A549 (cell line): ENCODE measurements at places on chromosomes 5 and 9.

GRCh38 chr5:132677682-132678400 lies 4.1 kb downstream of the IL4 start:
- DNase-seq: no peak

DNA sequence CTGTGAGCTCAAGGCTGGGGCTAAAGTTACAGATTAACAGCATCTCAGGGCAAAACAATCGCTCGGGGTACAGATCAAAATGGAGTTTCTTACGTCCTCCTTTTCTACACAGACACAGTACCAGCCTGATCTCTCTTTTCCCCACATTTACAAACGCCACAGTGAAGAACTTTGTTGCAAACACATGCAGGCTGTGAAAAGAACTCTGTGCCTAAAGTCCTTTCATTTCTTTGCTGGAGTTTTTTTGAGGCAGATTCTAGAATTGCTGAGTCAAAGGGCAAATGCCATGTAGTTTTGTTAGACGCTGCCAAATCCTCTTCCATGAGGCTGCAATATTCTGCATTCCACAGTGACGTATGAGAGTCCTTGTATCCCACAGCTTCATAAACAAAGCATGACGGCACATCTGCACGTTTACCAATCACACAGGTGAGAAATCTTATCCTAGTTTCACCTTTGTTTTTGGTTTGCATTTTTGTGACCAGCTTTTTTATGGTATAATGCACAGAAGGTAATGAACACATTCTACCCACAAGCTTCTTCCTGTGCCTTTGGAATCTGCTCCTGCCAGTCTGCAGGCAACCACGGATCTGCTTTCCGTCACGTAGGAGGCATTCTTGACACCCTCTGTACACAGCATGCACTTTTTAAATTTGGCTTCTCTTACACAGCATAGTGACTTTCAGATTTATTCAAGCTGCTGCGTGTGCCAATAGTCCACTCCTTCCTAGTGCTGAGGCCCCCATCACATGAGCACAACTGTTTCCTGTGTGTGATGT lies 44.6 kb upstream of the LPCAT1 start:
- peak; percentile 86 for DNase-seq

DNA sequence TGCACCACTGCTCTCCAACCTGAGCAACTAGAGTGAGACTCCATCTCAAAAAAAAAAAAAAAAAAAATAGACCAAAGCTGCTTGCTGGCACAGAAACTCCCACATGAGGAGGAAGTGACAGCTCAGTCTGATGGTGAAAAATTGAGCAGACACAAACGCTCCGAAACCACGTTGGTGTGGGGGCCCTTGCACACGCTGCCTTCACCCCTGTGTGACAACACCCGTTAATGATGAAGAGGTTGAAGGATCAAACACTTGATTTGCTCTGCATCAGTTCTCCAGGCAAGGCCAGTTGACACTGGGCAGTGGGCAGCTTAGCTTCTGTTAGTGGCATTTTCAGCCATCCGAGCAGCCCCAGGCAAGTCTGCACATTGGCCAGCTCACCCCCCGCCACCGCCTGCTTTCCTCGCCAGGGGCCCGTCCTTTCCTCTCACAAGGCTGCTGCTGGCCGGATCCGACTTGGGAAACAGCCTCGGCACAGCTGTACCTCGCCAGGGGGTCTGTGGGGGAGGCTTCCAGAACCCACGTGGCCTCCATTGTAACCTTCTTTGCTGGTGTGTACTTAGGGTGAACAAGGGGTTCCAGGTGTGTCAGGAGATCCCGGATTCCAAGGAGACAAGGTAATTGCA lies 79.8 kb downstream of the COL27A1 start:
- DNase-seq: no peak

DNA sequence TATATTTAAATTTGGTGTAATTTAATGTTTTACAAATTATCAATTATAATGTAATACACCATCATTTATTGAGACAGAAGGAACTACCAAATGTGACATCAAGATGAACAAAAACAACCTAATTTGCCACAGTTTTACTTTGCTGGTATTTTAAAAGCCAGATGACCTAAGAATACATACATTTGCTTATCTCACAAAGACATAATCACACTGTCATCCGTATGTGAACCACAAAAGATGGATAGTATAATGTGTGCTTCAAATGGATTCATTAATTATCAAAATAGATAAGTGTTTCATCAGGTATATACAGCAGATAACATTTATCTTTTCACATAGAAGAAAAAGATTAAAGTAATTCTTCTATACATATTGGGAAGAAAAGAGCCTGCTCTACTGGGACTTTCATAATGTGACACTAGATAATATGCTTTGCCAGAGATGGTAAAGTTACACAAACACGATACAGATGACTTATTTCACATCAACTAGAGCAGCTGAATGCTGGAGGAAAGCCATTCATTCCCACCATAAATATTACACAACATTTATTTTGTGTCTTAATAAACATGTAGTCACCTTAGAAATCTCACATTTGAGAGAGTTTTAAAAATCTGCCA lies 278.5 kb downstream of the ISL1 start:
- DNase-seq: no peak

DNA sequence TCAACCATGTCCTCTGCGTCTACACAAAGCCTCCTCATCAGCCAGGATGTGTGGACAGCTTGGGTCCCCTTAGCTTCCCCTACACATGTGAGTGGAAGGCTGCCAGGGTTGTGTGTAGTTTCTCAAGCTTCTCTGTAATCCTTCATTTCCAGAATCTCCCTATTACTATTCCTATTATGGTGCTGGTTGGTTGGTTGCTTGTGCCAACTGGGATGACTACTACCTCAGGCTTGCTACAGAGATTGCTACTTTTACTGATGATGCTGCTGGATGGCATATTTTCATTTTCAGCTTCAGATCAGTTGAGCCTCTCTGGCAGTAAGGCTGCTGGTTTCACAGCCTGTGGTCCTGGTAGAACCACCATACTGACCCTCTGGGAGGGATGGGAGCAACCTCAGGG lies 39.9 kb downstream of the ATG10 start:
- DNase-seq: no peak

DNA sequence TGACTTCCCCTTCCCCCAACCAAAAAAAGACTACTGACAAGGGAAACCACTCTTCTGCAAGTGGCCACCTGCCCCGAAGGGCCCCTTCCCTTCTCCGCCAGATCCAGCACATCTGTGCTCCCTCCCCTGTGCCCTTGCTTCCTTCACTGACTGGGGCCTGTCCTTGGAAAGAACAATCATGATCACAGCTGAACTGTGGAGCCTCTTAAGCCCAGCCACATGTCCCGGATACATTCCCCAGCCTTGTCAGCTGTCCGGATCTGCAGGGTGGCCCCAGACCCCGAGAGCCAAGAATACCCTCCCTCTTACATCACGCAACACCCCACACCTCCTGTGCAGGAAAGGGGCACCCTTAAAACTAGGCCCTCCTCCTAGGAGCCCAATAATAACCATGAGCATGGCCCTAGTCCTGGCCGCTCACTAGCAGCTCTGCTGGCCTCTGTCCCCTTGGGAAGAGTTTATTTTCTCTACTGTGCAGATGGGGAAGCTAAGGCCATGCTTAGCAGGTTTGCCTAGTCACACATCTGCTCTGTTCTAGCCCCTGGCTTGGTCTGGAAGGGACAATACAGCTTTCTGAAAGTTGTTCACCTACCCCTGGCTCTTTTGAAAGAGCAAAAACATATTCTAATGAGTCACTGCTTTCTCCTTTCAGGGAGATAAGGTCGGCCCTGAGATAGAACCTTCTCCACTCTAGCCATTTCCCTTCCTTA lies 3.8 kb downstream of the SPRY4 start:
- no peak for DNase-seq

GRCh38 chr5:82909771-82910170 lies 167.4 kb downstream of the TMEM167A start:
- DNase-seq: no peak

DNA sequence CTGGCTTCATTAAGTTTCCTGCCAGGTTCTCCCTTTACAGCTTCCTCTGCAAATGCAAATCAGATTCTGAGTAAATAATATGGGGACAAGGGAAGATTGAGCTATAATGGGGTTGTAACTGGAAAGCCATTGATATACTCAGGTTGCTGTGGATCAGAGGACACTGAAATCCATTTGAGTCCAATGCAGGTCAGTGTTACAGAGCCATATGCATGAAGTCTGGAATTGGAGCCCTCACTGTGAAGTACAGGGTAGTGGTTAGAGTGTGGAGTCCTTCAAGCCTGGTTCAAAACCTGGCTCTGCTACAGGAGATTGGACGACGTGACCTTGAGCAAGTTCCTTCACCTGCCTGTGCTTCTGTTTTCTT lies 48.7 kb downstream of the TIMD4 start:
- DNase-seq: no peak

DNA sequence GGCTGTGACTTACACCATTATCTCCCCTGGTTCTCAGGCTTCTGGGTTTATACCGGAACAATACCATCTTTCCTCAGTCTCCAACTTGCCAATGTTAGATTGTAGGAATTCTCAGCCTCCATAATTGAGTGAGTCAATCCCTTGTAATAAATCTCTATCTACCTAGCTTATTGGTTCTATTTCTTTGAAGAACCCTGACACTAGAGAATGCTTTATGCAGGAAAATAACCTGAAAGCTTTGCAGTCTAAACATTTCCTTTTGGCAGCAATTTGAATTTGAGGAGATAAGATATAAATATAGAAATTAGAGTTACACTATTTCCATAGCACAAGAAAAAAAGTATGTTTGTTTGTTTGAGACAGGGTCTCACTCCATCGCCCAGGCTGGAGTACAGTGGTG lies 278.1 kb upstream of the CDH18 start:
- no peak for DNase-seq

- peak; percentile 19 for DNase-seq
These were observed 206.0 kb downstream of the PCSK1 start for GRCh38 chr5:96226941-96227552.

DNA sequence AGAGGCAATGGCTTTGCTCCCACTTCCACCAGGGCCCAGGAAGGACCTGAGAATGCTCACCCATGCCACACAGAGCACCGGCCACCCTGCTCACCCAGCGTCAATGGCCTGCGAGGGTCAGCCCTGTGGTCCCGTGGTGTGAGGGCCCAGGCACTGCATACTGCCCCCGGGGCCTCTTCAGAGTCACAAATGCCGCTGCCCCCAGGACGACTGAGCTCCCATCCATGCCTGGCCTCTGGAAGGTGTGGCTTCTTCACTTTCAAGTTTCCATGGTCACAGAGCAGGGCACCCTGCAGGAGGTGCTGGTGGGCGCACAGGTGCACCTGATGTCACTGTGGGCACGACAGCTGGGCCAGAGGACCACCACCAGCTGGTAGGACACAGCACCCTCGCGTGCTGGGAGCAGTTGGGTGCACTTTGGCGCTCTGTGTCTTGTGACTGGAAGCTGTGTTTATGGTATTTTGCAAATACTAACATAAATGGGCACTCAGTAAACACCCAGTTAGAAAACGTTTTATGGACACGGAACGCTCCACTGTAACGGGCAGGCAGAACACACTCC lies 12.5 kb upstream of the ZDHHC11 start:
- no peak for DNase-seq

GRCh38 chr5:113480243-113480642 lies 8.0 kb downstream of the MCC start:
- no peak for DNase-seq

- no peak for DNase-seq
These were observed 256.9 kb upstream of the TUSC1 start for GRCh38 chr9:25935188-25935587.
